ENCODE measurements at places on chromosomes 7 and 10.

- DNase-seq, result no peak
These were observed 5.8 kb downstream of the FBH1 start for GRCh38 chr10:5895804-5896203.

DNA sequence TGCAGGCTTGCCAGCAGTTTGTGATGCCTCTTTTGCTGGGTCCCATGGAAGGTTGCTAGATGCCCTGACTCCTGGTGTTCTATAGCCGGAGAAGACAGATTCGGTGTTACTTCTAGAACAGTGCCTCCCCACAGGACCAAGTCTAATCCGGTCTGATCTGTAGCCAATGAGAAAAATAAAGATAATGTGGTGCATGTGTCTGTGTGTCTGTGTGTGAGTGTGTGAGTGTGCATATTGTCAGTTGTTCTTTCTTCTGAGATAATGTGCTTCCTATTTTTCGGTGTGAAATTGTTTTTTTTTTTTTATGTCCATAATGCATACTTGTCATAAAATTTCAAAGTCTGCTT is 29.7 kb upstream of the ZNRF2 start:
- no peak for DNase-seq

DNA sequence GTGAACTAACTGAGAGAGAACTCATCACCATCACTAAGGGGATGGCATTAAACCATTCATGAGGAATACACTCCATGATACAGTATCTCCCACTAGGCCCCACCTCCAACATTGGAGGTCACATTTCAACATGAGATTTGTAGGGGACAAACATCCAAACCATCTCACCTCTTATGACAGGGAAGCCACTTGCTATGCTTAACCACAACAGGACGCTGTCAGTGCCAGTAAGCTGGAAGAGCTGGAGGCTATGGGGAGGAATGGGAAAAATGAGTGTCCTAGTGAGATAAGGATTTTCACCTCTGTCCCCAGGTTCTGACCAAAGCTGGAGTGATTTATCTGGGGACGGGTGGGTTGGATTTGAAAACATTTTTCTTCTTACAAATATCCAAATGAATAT is 17.6 kb downstream of the PLCE1 start:
- no peak for DNase-seq

DNA sequence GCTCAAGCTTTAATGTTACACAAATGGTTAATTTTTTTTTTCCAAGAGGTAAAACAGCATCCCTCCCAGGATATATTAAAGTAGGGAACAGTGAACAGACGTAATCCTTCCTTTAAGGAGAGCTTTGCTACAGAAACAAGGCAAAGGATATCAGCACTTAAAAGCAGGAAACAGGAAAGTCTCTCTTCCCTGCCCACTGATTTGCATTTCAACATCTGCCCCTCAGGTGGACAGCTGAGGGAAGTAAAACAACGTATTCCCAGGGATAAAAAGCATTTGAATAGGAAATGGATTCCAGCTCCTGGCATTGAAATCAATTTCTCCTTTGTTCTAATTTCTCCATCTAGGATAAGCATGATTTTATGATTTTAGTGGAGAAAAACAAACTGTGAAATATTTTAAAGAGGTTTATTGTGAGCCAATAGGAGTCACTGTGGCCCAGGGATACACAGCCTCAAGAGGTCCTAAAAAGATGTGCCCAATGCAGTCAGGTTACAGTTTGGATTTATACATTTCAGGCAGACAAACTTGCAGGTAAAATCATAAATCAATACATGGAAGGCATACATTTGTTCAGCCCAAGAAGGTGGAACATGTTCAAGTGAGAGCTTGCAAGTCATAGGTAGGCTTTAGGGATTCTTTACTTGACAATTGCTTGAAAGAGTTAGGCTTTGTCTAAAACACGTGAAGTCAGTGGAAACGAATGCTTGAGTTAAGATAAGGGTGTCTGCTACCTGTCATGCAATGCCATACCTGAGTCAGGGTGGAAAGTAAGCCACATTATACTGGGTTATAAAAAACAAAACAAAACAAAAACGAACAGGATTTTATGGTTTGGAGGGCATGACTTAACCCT is 286.2 kb upstream of the VWC2 start:
- DNase-seq, result no peak

GRCh38 chr7:80879849-80880248 is 39.0 kb downstream of the SEMA3C start:
- DNase-seq, result no peak

DNA sequence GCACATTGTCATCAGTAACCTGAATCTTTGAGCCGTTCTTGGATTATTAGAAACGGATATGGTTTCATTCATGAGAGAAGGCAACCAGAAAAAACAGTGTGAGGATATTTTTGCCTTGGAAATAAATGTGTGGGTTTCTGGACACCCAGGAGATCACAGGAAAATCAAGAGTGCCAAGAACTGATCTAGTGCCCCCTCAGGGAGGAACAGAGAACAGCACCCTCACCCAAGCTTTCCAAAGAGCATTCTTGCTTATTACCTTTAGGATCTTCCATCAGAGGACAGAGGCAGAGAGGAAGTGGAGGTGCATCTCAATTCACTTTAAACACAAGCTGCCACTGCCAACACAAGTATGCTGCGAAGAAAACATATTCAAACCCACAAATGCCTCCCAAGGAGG is 851.5 kb upstream of the COBL start:
- DNase-seq, result no peak

- peak; percentile 5 for DNase-seq
These were observed 21.8 kb downstream of the FGFBP3 start for GRCh38 chr10:91887272-91888076.

- DNase-seq, result no peak
These were observed 528.0 kb downstream of the NRG3 start for GRCh38 chr10:82402906-82403401.
